ENCODE measurements at places on chromosomes 11 and 22.

- DNase-seq, result no peak
Observed at GRCh38 chr11:96228473-96228891, 114.5 kb downstream of the MAML2 start.

DNA sequence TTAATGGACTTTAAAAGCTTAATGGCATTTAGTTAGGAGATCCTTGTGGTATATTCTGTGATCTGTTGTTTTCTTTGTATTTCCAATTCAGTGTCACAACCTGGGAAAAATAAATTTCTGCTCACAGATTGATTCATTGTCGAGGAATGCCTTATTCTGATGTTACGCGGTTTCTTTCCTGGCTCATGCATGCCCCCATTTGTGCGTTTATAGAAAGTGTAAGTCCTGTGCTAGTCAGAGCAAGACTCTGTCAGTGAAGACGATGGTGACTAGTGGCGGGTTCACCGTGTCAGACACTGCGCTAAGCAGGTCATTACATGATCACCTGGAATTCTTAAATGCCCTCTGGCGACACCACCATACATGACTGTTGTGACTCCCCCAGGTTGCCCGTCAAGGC, 169.4 kb downstream of the TBC1D22A start:
- peak; percentile 18 for DNase-seq

DNA sequence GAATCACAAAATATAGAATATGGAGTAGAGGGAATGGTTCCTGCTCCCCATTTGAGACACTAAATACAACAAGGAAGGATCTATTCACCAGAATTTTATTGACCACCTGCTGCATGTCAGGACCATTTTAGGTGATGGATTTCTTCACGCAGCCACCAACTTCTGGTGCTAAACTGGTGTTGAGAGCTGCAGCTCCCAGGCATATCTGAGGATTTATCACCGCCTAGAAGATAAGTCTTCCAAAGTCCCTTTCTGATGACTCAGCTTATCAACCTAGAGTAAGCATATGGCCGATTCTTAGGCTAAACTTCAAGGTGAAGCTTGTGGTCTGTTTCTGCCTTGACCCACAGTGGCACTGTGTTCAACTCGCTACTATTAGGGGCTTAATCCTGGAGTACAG, 6.7 kb downstream of the DDI1 start:
- no peak for DNase-seq

DNA sequence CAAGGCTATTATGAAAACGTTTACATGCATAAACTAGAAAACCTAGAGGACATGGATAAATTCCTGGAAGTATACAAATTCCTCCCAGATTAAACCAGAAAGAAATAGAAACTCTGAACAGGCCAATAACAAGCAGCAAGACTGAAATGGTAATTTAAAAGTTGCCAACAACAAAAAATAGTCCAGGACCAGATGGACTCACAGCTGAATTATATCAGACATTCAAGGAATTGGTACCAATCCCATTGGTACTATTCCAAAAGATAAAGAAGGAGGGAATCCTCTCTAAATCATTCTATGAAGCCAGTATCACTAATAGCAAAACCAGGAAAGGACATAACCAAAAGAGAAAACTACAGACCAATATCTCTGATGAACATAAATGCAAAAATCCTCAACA, 236.0 kb downstream of the DLG2 start:
- DNase-seq, result no peak

DNA sequence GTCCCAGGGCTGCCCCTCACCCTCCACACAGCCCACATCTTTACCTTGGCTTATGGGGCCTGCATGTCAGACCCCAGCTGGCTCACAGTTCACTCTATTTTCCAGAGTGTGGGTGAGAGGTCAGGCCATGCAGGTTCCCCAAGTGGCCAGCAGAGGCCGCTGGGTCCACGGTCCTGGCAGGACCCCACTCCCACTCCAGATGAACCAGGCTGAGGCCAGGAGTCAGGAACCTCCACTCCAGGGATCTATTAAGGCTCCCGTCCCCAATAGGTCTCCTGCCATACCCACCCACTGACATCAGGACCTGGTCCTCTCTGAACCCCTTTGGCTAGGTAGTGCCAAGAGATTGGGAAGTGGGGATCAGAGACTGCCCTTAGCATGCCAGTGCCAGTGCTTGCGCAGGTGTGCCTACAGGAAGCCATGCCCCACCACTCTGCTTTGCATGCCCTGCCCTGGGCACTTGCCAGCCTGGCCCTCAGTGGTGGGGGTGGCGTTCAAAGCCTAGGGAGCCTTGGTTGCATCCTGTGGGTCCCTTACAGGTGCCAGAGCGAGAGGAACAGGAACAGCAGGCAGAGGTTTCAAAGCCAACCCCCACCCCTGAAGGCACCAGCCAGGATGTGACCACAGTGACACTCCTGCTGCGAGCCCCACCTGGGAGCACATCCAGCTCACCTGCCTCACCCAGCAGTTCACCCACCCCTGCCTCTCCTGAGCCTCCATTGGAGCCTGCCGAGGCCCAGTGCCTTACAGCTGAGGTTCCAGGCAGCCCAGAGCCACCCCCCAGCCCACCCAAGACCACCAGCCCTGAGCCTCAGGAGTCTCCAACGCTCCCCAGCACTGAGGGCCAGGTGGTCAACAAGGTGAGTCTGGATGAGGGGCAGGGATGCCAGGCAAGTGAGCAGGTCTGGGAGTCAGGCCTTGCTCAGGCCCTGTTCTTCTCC, 8.3 kb downstream of the SMTN start:
- peak; percentile 59 for DNase-seq

GRCh38 chr22:30217698-30218560, 28.6 kb downstream of the LIF start:
- DNase-seq, result no peak

- no peak for DNase-seq
Observed at GRCh38 chr11:77726524-77726923, 88.9 kb upstream of the CLNS1A start.

DNA sequence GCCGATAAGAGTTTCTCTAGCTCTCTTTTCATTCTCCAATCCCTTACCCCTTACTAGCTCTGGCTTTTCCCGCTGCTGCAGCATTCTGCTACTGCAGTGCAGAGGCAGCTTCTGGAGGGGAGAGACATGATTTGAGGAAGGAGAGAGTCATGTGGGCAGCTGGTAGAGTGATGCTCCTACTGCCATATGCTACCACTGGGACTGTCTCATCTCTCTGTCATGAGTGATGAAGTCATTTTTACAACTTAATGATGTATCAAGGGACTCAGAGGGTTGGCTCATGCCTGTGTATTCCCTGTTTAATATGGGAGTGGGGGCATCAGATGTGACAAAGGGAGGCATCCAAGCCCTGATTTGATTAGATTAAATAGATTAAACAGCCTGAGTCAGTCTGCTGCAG, 11.3 kb downstream of the SLC17A6 start:
- DNase-seq, result no peak

- no peak for DNase-seq
Observed at GRCh38 chr11:94735907-94736306, 32.2 kb upstream of the AMOTL1 start.

GRCh38 chr22:49764127-49764581, 63.5 kb downstream of the BRD1 start:
- DNase-seq, result peak; percentile 38

GRCh38 chr11:96316869-96317268, 26.1 kb downstream of the MAML2 start:
- DNase-seq, result no peak

GRCh38 chr22:48960980-48961660, 866.6 kb downstream of the BRD1 start:
- peak; percentile 7 for DNase-seq

DNA sequence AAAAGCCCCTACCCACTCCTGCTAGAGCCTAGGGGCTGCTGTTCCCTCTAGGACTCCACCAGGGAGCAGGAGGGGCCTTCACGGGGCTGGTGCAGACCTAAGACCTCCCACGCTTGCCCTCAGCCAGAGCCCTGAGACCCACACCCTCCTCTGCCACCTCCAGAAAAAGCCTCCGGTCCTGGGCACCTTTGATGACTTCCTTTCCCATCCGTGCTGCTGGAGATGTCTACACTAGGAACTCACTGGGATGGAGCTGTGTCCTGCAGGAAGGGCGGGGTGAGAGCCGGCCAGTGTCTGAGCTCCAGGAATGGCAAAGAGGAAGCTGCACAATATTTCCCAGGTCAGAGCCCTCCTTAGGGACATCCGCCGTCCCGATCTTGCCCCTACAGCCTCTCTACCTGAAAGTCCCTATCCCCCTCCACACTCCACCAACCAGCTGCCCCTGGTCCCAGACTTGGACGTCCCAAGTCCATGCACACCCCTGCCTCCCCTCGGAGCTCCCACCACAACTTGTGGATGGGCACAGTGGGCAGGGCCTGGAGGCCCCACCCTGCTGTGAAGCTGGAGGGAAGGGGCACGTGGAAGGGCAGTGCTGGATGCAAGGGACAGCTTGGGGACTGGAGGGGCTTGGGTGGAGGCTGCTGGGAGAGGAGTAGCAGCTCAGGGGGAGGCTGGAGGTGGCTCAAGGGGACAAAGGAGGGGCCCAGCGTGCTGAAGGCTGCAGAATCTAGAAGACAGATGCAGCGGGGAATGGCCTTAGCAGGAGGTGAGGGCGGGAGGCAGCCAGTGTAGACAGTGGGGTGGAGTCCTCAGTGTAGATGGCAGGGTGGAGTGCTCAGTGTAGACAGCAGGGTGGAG, 13.5 kb upstream of the LRP5 start:
- peak; percentile 59 for DNase-seq

- no peak for DNase-seq
Observed at GRCh38 chr11:119509969-119510401, 87.0 kb upstream of the THY1 start.

DNA sequence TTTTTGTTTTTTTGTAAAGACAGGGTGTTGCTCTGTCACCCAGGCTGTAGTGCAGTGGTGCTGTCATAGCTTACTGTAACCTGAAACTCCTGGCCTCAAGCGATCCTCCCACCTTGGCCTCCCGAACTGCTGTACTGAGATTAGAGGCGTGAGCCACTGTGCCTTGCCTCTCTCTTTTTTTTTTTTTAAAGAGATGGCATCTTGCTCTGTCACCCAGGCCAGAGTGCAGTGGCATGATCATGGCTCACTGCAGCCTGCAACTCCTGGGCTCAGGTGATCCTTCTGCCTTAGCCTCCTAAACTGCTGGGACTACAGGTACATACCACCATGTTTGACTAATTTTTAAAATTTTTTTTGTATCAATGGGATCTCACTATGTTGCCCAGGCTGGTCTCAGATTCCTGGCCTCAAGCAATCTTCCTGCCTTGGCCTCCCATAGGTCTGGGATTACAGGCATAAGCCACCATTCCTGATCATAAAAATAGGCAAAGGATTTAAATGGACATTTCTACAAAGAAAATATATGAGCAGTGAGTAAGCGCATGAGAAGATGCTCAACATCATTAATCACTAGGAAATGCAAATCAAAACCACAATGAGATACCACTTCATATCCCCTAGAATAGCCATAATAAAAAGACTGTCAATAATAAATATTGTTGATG, 17.3 kb upstream of the CLNS1A start:
- DNase-seq, result no peak

DNA sequence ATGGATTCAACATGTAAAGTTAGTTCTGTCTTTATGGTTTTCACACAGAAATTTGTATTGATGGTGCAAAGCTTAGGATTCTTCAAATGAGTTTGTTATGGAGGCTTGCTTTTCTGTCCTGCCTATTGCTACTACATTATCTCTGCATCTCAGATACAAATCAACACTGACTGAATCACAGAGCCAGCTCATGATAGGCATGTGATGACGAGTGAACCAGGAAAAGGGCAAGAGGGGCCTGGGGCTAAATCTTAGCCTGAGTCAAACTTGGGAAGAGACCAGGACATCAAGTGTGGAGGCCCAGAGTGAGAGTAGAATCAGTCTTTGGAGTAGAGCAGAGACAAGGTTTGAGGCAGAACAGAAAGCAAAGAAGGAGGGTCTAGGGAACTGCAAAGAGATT, 107.1 kb upstream of the CD44 start:
- no peak for DNase-seq

DNA sequence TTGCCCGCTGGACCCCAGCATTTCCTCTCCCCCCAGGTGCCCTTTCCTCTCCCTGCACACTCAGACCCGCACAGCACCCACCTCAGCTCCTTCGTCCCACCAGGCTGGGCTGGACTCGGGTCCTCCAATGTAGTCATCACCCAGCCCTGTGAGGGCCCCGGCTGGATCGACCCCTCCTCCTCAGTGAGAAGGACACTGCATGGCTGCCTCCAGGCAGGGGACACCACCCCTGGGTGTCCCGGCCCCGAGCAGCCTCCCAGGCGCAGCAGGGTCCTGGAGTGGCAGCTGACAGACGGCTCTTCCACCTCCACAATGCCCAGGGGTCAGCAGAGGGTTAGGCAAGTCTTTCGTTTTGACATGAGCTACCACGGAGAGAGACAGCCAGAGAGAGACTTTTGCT, 11.1 kb upstream of the ELF5 start:
- DNase-seq, result no peak

DNA sequence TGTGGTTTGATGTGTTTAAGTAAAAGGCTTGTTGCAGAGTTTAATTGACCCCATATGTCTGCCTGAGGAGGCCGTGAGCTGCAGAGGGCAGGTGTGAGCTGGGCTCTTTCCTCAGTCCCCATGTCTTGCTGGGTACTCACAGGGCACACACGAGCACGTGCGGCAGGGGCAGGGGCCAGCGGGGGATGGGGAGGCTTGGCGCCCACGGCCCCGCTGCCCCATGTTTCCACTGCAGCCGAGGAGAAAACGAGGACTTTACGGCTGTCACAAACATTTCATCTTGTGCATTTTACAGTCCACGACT, 24.7 kb upstream of the CCDC188 start:
- DNase-seq, result no peak

- DNase-seq, result no peak
Observed at GRCh38 chr11:64571410-64572091, 19.5 kb upstream of the SLC22A12 start.

- DNase-seq, result no peak
Observed at GRCh38 chr11:565921-566509, 5.2 kb downstream of the RASSF7 start.

DNA sequence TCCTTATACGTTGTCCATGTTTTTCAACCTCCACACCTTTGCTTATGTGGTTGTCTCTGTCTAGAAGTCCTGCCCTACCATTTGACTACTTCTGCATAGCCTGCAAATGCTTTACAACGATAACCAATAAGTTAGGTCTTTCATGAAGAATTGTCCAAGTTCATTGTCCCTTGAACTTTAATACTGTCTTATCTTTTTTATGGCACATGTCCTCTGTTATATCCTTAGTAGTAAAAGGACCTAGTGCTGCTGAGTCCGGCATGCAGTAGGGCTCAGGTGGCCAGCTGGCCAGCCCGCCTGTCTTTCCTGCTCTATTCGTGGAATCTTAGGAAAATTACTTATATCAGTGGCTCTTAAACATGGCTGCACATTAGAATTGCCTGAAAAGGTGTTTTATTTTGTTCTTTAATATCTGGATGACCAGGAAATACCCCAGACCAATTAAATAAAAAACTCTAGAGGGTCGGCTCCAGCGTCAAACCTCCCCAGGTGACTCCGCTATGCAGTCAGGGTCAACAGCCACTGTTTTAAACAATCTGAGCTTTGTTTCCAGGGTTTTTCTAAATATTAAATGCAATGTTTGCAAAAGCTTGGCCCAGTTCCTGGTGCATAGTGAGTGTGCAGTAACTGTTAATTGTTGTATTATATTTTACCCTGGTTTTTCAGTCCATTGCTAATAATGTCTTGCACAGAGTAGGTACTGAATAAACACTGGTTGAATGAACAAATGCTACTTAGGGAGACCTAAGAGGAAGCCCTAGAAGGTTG, 64.6 kb upstream of the SESN3 start:
- no peak for DNase-seq

- no peak for DNase-seq
Observed at GRCh38 chr11:70933981-70934583, 318.3 kb downstream of the SHANK2 start.
